ENCODE measurements at places on chromosomes 6 and 20.

DNA sequence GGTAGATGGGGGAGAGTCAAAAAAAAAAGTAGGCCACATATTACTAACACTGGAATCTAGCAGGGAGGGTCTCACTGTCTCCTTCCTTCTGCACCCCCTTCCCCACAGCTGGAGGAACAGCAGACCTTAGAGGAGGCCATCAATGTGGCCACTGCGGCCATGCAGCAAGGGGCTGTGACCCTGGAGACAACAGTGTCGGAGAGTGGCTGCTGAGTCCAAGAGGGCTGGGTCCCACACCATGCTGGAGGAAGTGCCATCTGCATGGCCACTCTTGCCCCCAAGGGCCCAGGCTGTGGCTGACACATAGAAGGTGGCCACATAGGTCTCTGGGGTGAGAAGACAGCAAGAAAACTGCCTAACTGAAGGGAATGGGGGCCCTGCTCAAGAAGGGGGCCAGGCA, 2.6 kb upstream of the DEF6 start:
- DNase-seq = no peak

DNA sequence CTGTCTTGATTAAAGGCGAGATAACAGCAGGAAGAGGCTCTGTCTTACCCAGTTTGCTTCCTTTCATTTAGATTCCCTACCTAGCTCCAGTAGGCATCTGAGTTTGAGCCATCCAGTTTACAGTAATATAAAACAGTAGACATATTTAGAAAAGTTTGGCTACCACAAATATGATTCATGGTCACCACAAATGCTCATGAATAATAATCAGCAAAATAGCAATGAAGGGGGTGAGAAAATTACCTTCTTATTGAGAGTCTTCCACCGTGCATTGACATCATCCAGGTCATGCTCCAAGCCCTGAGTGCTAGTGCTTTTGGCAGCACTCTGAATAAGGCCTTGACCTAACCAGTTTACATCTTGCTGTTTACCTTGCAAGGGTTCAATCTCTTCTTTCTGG, 106.2 kb downstream of the DST start:
- DNase-seq = no peak

GRCh38 chr6:160930547-160931377, 60.8 kb upstream of the MAP3K4 start:
- DNase-seq = peak; percentile 89

- DNase-seq = peak; percentile 77
Observed at GRCh38 chr6:42532038-42532669, 31.7 kb upstream of the UBR2 start.

GRCh38 chr6:164408868-164409267, 900.5 kb downstream of the C6orf118 start:
- no peak for DNase-seq

GRCh38 chr6:41683523-41684310, 45.4 kb downstream of the MDFI start:
- peak; percentile 91 for DNase-seq
